Panc1 (cell line): ENCODE measurements at places on chromosomes 4 and X.

DNA sequence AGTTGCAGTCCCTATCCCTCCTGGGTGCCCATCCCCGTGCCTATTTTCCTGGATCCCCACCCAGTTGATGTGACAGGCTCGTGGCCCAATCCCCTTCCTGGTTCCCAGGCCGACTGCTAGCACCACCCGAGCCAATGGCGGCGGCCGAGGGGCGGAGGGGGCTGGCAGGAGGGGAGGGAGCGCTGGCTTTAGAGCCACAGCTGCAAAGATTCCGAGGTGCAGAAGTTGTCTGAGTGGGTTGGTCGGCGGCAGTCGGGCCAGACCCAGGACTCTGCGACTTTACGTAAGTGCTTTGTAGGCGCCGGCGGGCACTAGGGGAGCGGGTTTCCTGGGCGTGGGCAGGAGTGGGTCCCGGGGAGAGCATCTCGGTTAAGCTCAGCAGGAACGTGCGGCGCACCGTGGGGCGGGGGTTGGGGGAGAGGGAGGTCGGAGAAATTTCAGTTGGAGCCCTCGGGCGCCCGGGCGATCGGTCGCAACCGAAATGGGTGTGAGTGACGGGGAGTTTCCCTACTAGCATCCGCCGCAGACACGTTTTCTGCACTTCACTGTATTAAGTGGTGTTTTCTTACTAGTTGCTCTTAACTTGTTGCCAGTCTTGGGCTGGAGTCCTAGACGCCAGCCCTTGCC lies at the start of gene PLS3:
PLS3 (plus strand) TSS at position 197 of the 627 bp plus-strand sequence. CDS start 49,077 bp downstream, outside the sequence.
- no peak for DNase-seq

DNA sequence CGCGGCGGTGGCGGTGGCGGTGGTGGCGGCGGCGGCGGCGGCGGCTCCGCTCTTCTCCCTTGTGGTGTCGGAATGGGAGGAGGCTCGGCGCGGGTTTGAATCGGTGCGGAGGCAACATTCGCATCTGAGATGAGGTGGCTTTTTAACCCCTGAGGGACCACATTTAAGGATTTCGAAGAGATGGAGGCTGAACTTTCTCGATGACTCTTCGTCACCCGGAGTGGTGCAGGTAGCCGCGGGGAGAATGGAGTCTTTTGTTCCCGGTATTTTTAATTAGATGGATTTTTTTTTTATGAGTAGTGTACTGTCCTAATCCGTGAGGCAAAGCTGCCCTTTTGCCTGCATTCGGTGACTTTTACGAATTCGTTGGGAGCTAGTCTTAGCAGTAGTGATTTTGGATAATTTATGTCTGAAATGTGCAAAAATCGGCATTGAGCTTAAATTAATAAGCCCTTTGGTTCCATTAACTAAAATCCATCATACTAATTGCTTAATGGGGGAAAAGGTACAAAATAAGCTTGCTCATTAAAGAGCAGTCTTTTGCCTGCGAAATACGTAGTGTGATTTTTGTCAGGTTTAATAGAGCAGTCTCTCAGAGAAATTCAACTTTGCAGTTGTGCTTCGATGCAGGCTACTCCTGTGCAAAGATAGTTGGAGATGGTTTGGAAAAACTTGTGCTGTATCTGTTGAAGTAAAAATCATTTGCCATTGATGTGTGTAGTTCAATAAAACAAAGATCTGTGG lies 206.2 kb downstream of the TENM3 start:
- no peak for DNase-seq

GRCh38 chr4:175560604-175561003 lies 251.5 kb downstream of the GPM6A start:
- peak; percentile 5 for DNase-seq

DNA sequence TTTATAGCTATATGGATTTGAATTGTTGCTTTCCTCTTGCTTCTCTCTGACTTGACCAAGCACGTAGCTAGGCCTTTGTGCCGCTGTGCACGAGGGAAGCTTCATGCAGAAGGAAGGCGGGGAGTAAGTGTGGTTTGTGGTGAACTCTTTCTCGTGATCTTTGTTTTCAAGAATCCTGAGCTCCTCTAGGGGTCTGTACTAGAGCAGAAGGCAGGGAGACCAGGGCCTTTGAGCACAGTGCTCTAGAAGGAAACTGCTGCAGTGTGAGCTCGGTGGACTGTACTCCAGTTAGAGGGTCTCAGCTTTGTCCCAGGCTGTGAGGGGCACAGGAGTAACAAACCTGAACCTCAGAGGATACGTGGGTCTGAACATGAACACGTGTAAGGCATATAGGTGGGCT lies 49.0 kb downstream of the AGA start:
- no peak for DNase-seq

- DNase-seq, result no peak
Measured at GRCh38 chr4:62274782-62275181, 1074.7 kb downstream of the ADGRL3 start.

GRCh38 chr4:627347-628125 lies 2.2 kb downstream of the PDE6B start:
- DNase-seq, result no peak

GRCh38 chr4:176309046-176309445 lies 10.7 kb upstream of the SPCS3 start:
- no peak for DNase-seq

- DNase-seq, result no peak
Measured at GRCh38 chrX:51336584-51336983, 4.0 kb downstream of the NUDT10 start.

- DNase-seq, result peak; percentile 39
Measured at GRCh38 chr4:57442831-57443291, 332.7 kb upstream of the IGFBP7 start.

- no peak for DNase-seq
Measured at GRCh38 chrX:68018248-68019203, 414.8 kb downstream of the OPHN1 start.
